ENCODE measurements at places on chromosomes 5 and 9.

GRCh38 chr5:146680846-146681584, 165.0 kb upstream of the GPR151 start:
- no peak for DNase-seq

DNA sequence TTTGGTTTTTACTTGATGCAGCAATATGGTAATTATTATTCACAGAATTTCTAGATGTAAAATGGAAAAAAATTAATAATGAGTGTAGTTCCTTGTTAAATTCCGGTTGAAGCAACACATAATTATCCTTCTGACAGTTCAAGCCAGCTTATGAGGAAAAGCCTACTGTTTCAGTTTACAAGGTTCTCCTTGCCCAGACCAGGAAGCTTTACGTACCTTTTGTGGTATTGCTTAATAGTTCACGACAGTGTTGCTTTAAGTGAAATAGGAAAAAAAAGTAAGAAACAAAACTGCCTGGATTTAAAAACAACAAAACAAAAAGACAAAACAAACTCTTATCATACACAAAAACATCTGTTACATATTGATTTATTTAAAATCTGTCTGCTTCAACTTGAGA, 547.3 kb upstream of the C9orf72 start:
- DNase-seq = no peak

DNA sequence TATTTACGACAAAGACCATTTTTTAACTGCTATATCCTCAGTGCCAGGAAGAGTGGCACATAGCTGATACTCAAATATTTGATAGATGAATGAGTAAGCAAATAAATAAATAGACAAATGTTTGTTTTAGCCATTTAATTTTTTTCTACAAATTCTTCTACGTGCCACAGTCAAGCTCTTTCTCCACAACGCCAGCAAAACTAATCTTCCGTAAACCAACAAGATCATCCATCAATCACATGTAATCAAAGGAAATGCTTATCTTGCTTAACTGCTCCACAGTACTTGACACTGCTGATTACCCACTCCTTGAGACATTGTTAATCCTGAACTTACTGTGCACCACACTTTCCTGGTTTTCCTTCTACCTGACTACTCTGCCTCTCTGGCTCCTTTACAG, 136.7 kb downstream of the EDIL3 start:
- no peak for DNase-seq

- DNase-seq = no peak
These were observed 264.5 kb downstream of the TAF11L14 start for GRCh38 chr5:17898766-17899165.

GRCh38 chr5:11853796-11854195, 50.5 kb downstream of the CTNND2 start:
- DNase-seq = no peak

DNA sequence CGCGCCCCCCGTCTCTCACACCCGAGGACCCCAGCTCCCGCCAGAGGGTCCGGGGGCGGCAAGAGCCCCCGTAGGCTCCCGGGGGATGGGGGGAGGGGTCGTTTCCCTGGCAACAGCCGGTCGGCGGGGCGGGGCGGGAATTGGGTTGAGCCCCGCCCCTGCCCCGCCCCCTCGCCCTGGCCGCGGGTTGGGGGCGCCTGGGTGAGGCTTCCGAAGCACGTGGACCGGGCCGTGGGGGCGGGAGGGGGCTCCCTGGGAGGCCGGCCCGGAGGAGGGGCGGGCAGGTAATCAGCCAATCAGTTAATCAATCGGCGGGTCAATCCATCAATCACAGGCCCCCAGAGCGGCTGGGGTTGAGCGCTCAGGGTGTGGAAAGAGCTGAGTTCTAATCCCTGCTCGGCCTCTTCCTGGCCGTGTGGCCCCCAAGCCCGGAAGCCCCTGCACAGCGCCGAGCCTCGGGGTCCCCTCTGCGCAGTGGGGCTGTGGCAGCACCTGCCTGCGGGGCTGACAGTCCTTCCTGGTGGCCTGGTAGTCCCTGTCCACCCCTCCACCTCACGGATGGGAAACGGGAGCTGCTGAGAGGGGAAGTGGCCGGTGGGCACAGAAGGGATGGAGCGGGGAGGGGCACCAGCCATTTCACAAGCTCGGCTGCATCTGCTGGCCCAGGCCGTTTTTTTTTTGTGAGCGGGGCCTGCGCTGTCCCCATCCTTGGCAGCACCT, 174.2 kb upstream of the IER5L start:
- DNase-seq = no peak

- no peak for DNase-seq
These were observed 29.5 kb upstream of the MYO10 start for GRCh38 chr5:16965581-16965980.

- no peak for DNase-seq
These were observed 7.5 kb downstream of the RNF44 start for GRCh38 chr5:176529741-176530141.

GRCh38 chr5:40334242-40334635, 345.5 kb upstream of the PTGER4 start:
- no peak for DNase-seq
